Calu3 (cell line): ENCODE measurements at places on chromosomes 3 and 15. TPM values are rescaled to one million over a fixed set of nuclear protein-coding genes. Genes with fewer than 3 reads are reported as not detected.

- H3K4me3 ChIP-seq: no peak overlapping the region
- H3K4me1 ChIP-seq: peaks cover 9% of the 10 kb centered on the region
- no peaks in the 10 kb centered on the region for H3K36me3 ChIP-seq
- no peak overlapping the region for H3K27ac ChIP-seq
Measured at GRCh38 chr15:90647326-90647725, 69.8 kb upstream of the BLM start.

DNA sequence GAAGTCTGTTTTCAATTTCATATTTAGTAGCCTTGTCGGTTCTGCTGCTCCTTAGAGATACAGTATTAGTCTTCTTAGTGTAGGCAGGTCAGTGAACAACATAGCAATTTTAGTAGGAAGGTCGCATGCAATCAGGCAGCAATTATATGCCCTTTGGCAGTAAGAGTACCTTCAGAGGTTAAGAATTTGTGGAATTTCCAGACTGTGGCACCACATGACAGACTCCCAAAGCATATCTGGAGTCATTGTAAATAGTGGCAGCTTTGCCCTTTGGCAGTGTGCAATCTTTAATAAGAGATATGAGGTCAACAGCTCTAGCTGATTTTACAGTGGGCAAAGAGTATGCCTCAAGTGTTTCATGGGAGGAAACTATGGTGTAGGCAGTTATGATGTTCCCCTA lies 1532.5 kb upstream of the CADM2 start:
- H3K4me3 ChIP-seq: no peak overlapping the region
- no peaks in the 10 kb centered on the region for H3K27me3 ChIP-seq
- H3K36me3 ChIP-seq: no peaks in the 10 kb centered on the region
- H3K27ac ChIP-seq: no peak overlapping the region
- DNase-seq: no peak
- H3K4me1 ChIP-seq: no peaks in the 10 kb centered on the region

Gene PDZRN3
- not detected in 2 replicates for total RNA-seq

GRCh38 chr15:62895139-62895866 lies 147.2 kb upstream of the TPM1 start:
- DNase-seq: peak; percentile 51
- peaks cover 37% of the 10 kb centered on the region for H3K36me3 ChIP-seq
- peak overlapping the region; percentile 57 for H3K4me3 ChIP-seq
- H3K27me3 ChIP-seq: no peaks in the 10 kb centered on the region
- peak overlapping the region; percentile 97 for H3K27ac ChIP-seq
- peaks cover 82% of the 10 kb centered on the region for H3K4me1 ChIP-seq
